ENCODE measurements at places on chromosomes 13 and 19.
A peak's percentile ranks its signal among the peaks of the same experiment; 100 is the strongest.

- DNase-seq: no peak
Observed at GRCh38 chr13:44104969-44105368, 225.3 kb downstream of the LACC1 start.

DNA sequence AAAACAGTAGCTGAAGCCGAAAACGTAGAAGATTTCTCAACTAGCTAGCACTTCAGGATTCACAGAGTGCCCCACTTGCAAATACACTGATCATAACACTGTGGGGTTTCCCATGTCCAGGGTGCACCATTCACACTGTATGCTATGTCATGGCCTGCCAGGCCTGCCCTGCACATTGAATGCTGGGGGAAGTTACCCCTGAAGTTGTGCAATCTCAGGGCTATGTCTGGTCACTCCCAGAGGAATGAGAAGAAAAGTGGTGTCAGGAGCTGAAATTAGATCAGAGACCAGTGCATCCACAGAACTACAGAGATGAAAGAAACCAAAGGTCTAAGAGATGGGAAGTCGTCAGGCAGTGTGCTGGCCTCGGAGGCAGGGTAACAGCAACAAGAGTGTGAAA, 196.8 kb downstream of the RAP2A start:
- no peak for DNase-seq

- DNase-seq: no peak
Observed at GRCh38 chr19:47720669-47721422, 7.6 kb downstream of the EHD2 start.

GRCh38 chr19:14401468-14402195, 17.5 kb downstream of the DDX39A start:
- no peak for DNase-seq

DNA sequence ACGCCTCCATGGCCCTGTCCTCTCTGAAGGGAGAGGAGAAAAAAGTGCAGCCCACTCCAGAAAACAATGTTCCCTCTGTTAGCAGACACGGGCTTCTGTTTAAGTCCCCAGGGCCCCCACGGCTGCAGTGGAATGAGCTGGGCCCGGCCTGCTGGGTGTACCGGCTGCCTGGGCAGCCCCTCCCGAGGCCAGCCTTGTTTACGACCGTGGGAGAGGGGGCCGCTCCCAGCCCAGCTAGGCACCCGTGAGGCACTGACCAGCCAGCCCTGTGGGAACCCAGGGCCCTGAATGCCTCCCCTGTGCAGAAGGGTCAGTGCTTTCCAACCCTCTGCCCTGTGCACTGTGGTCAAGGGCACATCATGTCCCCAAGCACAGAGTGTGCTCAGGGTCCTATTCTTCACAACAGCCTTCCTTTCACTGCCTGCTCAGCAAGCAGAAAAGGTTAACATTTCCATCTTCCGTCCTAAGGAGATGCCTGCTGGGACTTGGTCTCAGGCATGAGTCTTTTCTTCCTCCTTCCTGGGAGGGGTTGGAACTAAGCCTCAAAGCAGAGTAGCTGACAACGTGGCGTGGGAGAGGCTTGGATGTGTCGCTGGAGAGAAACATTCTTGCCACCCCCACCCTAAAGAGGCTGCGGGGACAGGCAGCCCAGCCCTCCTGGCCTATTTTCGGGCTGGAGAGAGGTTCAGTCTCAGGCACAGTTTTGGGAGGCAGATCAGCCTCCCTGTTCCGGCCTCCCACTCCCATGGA, 90.1 kb downstream of the RGCC start:
- DNase-seq: no peak

GRCh38 chr13:111203736-111204389, 88.8 kb downstream of the ARHGEF7 start:
- DNase-seq: no peak

GRCh38 chr13:46609052-46609451, 56.1 kb downstream of the LRCH1 start:
- no peak for DNase-seq

GRCh38 chr19:2476451-2477140, 669 bp downstream of the GADD45B start:
- DNase-seq: no peak

DNA sequence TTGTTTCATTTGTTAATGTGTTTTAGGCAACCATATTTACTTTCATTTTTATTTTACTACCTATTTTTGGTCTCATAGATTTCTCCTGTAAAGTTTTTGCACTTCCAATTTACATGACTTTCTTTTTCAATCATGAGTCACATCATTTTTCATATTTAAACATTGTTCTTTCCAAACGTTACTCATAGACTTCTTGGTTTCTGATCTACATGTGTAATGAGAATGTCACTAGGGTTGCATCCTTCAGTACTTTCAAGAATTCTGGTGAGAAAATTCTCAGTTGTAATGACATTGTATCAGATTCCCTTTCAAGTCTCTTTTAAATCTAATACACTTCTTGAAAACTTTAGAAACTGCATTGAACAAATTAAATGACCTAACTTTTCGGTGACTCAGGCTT, 991.7 kb downstream of the EFNB2 start:
- DNase-seq: no peak

GRCh38 chr13:34156841-34157365, 339.0 kb downstream of the RFC3 start:
- peak; percentile 49 for DNase-seq

- no peak for DNase-seq
Observed at GRCh38 chr13:83503424-83503823, 378.9 kb downstream of the SLITRK1 start.

- no peak for DNase-seq
Observed at GRCh38 chr19:46472592-46472991, 1.2 kb upstream of the PNMA8A start.

GRCh38 chr13:32300920-32301319, 14.2 kb downstream of the ZAR1L start:
- no peak for DNase-seq

GRCh38 chr19:55275851-55276719, 3.8 kb downstream of the HSPBP1 start:
- no peak for DNase-seq

DNA sequence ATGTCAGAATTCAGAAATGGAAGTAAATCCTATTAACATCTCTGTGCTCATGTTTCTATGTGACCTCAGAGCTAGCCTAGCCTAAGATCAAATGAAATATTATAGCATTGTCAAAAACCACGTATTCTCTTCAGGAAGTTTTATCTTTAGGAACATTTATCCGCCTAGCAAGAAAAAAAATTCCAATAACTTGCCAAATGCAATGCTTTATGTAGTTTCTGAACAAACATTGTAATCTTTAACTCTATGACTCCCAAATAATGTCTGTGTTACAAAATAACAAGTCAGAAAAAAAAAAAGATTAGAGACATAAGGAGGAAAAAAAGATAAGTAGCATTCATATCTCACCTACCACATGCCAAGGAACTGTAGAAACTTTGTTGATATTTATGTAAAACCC, 18.4 kb upstream of the IPO5 start:
- no peak for DNase-seq

DNA sequence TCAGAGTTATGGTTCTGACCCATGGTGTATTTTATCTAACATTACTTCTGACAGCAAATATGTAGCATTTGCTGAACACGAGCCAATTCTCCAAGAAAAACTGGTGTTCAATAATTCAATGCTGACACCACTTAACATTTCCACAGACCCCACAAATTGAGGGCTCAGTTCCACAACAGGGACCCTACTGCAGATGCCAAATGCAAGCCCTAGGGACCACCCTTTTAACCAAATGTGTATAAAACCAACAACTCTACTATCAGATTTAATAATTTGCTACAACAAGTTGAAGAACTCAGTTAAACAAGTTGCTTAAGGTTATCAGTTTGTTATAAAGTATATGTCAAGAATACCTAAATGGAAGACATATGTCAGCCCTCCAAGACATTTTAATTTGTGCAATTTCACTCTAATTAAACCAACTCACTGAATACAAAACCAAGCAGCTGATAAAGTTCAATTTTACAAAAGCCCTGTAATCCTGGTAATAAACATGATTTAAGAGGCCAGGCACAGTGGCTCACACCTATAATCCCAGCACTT, 6.7 kb downstream of the ZNF44 start:
- no peak for DNase-seq

DNA sequence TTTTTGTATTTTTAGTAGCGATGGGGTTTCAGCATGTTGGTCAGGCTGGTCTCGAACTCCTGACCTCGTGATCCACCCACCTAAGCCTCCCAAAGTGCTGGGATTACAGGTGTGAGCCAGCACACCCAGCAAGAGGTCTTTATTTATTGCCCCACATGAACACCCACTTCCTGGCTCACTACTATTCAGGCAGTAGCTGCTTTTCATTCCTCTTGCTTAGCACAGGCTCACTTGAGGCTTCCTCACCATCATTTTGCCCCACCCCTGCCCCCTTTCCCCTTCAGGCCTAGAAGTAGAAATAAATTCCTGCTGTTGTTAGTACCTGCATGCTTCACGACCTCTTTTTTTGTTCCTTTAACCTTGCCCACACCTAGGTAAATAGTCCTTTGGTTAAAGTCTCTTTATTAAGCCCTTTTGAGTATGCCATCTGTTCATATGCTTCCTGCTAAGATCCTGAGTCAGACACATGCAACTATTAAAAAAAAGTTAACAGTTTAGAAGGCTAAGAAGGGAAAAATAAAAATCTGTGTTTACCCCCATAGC, 33.5 kb upstream of the ITM2B start:
- no peak for DNase-seq

DNA sequence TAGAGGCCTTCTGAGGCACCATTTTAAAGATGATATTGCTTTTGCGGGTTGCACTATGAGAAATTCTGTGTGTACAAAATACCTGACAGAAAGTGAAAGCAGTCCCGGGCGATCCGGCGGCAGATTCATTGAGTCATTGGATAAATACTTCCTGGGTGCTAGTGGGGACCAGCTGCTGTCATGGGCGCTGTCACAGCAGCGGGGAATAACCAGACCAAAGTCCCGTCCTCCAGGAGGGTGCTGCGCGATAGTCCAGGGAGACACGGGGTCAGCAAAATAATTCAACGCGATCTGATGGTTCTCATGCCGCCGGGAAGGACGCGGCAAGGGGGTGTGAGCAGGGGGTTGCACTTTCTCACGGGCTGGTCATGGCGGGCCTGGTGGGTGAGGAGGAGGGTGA, 13.5 kb downstream of the ZFR2 start:
- no peak for DNase-seq

- peak; percentile 67 for DNase-seq
Observed at GRCh38 chr19:45693106-45693788, 781 bp downstream of the QPCTL start.

DNA sequence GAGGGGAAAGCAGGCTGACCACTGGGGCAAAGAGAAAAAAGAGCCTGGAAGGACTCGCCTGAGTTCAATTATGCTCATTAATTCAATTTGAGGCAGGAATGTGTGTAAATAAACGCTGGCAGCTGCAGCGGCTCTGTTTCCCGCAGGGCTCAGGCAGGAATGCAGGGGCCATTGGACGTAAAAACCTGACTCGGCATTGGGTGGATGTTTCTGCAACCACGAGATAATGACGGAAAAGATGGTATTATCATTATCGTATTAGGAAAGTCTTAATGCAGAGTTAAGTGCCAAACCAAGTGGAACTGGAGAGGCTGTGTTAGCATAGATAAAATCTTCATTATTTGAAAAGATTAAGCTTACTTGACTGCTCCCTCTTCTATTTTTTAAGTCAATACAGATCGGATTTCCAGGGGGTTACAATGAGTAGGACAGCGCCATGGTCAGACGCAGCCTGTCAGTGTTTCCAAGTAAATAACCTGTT, 169.8 kb downstream of the SHISA2 start:
- peak; percentile 48 for DNase-seq

DNA sequence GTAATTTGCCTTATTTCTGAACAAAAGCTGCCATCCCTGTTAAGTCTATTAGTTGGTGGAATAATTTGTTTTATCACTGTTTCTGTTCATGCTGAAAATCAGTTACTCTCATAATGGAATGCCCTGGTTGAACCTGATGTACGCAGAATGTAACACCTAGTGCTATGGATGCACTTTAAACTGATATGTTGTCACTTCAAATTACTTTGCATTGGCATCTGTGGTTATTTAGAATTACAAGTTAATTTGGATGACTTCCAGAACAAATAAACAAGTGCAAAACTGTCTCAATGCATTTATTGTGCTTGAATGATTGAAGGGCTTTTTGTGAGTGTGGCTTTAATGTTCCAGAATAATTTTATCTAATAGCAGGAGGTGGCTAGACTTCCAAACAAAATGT, 368.2 kb upstream of the SLITRK5 start:
- DNase-seq: no peak

DNA sequence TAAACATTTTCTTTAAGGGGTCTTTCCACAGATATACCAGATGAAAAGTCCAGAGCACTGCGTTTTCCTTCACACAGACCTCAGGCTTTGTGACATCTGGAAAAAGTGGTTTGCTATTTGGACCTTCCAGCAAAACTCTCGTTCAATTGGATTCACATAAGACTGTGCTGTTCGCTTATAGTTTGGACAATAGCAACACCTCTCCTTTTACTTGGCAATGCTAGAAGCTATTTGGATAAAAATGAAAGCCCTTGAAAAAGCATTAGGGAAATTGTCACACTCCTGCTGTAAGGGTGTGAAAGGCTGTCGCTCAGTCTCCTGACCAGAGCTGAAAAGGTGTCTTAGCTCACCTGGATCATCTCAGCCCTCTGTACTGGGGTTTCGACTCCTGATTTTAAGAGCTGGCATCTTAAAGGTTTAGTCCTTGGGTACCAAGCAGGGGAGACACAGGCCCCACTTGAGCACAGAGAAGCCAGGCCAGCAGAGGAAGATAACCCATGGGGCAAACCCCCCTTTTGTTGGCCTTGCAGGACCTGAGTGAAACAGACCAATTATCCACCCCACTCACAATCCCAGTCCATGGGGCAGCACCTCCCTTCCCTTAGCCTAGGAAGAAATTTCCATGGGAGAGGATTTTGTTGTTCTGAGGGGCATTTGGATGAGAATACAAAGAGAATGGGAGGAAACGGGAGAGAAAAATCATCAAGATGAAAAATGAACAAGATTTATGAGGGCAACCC, 257.6 kb downstream of the DLEU7 start:
- no peak for DNase-seq

- no peak for DNase-seq
Observed at GRCh38 chr13:42354241-42355091, 82.5 kb downstream of the AKAP11 start.

DNA sequence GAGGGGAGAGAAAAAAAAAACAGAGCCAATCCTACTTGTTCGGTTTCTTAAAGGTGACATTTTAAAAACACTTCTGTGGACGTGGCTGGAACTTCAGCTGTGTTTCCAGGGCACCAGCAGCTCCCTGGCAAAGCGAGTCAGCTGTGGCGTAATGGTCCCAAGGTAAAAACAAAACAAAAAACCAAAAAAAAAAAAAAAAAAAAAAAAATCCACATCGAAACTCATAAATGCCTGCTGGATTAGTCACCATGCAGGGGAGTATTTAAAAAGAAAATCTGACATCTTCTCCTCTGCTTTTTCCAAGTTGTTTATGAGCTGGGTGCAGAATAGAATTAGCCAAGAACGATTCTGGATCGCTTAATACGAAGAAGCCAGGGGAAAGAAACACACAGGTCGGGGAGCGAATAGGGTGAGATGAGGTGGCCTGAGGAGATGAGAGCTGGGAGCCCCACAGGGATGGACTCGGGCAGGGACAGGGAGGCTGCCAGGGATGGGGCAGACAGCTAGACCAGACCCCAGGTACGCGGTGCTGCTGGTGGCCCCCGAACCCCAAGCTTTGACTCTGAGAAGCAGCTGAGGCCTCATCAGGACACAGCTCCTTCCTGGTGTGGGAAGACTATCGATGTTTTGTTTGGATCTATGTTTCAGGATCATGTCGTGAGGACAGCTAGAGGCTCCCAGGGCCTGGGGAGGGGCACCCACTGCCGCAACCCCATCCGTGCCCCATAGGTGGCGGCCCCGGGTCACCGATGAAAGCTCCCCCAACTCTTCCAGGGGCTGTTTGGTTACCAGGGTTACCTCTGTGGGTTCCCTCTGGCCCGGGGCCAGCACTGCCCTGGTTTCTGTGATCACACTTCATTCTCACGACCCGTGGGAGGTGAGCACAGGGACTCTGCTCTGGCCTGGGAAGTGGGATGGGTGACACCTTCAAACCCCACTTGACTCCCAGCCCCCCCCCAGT, 3.1 kb upstream of the CTXN1 start:
- DNase-seq: no peak
